M059J (cell line): ENCODE measurements at places on chromosomes 1 and 21. TPM values are rescaled to one million over a fixed set of nuclear protein-coding genes. Genes with fewer than 3 reads are reported as not detected.

DNA sequence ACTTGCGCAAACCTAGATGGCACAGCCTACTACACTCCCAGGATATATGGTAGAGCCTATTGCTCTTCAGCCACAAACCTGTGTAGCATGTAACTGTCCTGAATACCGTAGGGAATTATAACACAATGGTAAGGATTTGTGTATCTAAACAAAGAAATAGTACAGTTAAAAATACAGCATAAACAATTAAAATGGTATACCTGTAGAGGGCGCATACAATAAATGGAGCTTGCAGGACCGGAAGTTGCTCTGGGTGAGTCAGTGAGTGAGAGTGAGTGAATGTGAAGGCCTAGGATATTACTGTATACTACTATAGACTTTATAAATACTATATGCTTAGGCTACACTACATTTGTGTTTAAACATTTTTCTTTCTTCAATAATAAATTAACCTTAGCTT, 99.3 kb downstream of the PLD5 start:
- DNase-seq: peak; percentile 51

ANGPTL1 gene
- total RNA-seq: 1.2 TPM in 1 of 2 replicates, not detected in the other

SH2D1B gene
- 0.05 and 0.71 TPM in 2 replicates for total RNA-seq

IGSF3 gene
- 12.0 and 24.9 TPM in 2 replicates for total RNA-seq

GRCh38 chr21:34097442-34097841, 24.1 kb downstream of the MRPS6 start:
- DNase-seq: no peak

NUDT17 gene
- 3.1 and 3.2 TPM in 2 replicates for total RNA-seq

TMEM183A gene
- 84.6 and 99.6 TPM in 2 replicates for total RNA-seq

PPP1R12B gene
- total RNA-seq: 4.1 and 9.3 TPM in 2 replicates

DNA sequence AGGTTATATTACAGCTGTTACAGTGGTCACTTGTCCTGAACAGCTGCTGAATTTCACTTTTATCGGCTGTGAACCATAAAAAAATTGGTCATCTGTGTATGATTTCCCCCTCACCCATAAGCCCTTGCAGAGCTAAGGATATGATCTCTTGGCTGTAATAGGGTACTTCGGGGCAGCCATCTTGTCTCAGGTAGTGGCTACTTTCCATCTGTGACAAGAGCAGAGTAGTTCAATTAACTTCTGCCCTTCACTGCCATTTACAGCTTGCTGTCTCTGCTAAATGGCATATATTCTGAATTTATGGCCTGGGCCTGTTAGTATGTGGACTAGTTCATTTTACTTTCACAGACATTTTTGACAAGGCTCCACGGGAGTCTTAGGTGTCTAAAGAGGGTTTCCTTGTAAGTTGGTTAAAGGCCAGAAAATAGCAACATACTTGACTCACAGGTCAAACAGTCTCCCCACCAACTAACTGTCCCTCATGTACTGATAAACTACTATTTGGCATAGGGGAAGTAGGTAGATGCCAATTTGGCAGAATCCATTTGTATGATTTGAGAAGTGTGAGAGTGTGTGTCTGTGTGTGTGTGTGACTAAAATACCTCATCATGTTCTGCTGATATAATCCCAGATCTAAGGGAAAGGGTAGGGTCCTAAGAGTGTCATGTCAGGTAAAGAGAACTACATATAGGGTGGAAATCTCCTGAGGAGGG, 151.6 kb downstream of the KCTD3 start:
- DNase-seq: no peak

KRTAP19-1 gene
- total RNA-seq: not detected in 2 replicates

LCE1F gene
- not detected in 2 replicates for total RNA-seq

MTARC2 gene
- 1.1 TPM in 1 of 2 replicates, not detected in the other for total RNA-seq

GABRD gene
- total RNA-seq: not detected in 2 replicates

EPHX1 gene
- 55.3 and 55.8 TPM in 2 replicates for total RNA-seq

SPATA46 gene
- not detected in 2 replicates for total RNA-seq

DNA sequence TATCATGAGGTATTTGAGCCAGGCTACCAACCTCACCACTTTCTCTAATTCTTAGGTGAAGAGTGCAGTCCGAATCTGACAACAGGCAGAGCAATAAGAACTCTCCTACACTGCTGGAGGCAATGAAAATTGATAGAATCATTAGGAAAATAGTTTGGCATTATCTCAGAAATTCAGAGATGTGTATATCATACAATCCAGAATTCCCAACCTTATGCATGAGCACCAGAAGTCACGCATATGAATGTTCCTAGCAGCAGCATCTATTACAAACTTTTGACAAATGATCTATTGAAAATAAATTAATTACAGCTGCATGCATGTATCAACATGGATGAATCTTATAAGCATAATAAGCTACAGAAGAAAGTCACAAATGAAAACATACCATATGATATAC, 176.9 kb upstream of the CAMK1G start:
- no peak for DNase-seq

GRCh38 chr1:41954533-41954944, 35.8 kb upstream of the HIVEP3 start:
- DNase-seq: peak; percentile 90

LCE1A gene
- total RNA-seq: not detected in 2 replicates

REN gene
- total RNA-seq: 0.25 and 2.2 TPM in 2 replicates

- no peak for DNase-seq
These were observed 8.9 kb downstream of the ZMPSTE24 start for GRCh38 chr1:40266786-40267535.

S100A9 gene
- 0.22 TPM in 1 of 2 replicates, not detected in the other for total RNA-seq

GJB3 gene
- 0.57 and 1.9 TPM in 2 replicates for total RNA-seq

FAM163A gene
- total RNA-seq: 0.05 TPM in 1 of 2 replicates, not detected in the other

LYPLA2 gene
- 52.5 and 71.7 TPM in 2 replicates for total RNA-seq

HMGCS2 gene
- not detected in 2 replicates for total RNA-seq

BCAR3 gene
- 52.4 and 72.2 TPM in 2 replicates for total RNA-seq

- no peak for DNase-seq
These were observed 67.5 kb downstream of the NIBAN1 start for GRCh38 chr1:184906761-184907160.

- no peak for DNase-seq
These were observed 116.7 kb downstream of the CDC7 start for GRCh38 chr1:91617285-91617765.

NR1I3 gene
- total RNA-seq: not detected in 2 replicates

- no peak for DNase-seq
These were observed 1.1 kb upstream of the CFAP141 start for GRCh38 chr1:154207262-154207661.

DNA sequence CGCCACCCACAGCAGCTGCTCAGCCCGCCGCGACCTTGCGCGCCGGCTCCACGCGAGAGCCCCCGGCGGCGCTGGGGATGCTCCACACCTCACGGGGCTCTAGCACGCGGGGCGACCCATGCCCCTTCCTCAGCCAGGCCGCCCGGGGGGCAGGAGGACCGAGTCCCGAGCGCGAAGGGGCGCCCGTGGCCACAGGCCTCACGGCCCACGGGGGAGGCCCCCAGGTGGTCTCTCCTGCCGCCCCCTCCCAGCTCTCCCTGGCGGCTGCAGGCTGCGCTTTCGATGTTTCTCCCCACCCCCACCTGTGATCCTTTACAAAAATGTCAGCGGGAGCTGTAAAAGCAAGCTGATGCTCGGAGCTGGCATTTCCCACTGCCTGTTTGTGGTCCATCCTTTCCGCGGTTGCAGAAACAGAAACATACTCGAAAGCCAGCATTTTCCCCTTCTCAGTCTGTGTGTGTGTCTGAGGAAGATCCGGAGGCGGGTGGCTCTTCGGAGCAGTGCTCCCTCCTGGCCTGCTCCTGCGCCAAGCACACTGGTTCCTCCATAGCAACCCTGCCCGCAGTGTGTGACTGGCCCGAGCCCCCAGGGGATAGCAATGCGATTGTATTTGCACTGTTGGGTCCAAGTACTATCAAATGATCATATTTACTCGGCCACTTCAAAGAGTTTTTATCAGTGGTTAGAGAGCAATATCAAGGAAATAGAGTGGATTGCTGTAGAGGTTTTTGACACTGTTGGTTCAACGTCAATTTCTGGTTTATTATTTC, 2.1 kb downstream of the KIF26B start:
- DNase-seq: peak; percentile 28

DNA sequence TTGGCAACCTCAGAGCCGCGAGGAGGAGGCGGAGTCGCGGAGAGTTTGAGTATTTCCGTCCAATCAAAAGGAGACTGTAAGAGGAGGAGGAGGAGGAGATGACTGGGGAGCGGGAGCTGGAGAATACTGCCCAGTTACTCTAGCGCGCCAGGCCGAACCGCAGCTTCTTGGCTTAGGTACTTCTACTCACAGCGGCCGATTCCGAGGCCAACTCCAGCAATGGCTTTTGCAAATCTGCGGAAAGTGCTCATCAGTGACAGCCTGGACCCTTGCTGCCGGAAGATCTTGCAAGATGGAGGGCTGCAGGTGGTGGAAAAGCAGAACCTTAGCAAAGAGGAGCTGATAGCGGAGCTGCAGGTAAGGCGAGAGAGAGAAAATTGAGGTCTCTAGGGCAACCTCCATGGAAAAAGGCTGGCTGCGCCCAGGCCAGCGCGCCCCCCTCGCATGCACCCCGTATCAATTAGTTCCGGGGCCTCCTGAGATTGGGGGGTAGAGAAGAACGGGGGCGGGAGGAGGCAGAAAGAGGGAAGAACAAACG, at the start of gene PHGDH:
TSS of gene PHGDH (plus strand) at position 131 of the 538 bp plus-strand sequence. CDS start at position 220, 89 bp downstream.
- peak; percentile 83 for DNase-seq

DNA sequence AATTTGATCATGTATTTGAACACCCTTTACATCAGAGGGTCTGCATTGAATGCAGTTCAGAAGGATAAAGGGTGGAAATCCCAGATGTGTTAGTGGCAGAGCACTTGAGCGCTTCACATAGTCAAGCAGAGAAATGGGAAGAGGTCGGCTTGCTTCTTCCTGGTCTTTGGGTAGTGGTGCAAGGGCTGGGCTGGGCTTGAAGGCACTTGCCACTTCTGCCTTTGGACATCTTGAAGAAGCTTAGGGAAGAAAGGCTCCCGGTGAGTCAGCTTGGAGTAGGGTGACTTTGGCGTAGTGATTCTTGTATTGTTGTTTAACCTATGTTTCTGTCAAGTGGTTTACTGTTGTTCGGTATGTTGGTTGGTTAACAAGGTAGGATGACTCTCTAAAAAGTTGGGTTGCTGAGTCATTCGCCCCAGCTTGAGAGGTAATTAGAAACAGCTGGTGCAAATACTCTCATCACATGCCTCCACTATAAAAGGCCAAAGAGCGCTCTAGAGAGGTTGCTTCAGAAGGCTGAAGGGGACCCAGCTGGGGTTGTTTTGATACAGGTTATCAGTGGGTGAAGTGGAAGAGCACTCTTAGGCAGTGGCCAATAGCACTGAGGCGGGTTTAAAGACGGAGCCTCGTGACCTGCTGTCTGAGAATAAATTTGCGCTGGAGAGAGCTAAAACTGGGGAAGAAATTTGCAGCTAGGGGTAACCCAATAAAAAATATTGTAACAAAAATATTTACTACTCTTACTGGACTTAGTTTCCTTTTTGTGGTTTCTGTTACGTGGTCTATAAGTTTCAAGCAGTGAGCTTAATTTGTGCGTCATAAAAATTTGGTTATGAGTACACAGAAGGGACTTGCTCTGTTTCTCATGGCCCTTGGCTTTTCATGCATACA, 1.4 kb downstream of the BACH1 start:
- DNase-seq: peak; percentile 99

GJC2 gene
- total RNA-seq: 0.12 and 0.17 TPM in 2 replicates

GRCh38 chr1:7656557-7657215, 114.4 kb upstream of the VAMP3 start:
- no peak for DNase-seq

DNA sequence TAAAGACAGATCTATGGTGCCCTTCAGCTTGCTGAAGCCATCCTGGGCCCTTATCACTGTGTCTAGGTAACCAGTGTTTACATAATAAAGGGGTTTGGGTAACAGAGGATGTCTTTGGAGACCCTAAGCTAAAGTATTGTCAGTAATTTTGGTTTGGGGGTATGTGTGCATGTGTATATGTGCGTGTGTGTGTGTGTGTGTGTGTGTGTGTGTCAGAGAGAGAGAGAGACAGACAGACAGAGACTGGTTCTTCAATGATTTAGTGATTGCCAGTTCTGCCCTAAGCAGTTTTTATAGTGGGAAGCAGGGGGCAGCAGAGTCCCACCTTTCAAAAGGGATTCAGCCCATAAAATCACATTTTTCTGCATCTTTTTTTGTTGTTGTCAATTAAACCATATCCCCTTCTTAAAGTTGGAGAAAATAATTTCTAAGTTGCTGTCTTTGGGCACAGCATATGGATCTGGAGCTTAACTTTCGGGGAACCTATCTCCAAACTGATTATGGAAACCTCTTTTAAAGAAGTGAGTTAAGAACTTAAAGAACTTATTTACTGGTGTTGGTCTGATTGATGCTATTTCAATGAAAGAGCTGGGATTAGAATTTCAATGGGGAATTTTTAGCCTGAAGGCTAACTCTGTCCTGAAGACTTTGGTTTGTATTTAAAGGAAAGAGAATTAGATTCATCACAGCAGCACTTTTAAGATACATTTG, 51.1 kb downstream of the ZNF326 start:
- peak; percentile 26 for DNase-seq

IGFN1 gene
- not detected in 2 replicates for total RNA-seq

- no peak for DNase-seq
These were observed 25.2 kb upstream of the SUCO start for GRCh38 chr1:172507741-172508140.

OR2L8 gene
- total RNA-seq: not detected in 2 replicates

DNA sequence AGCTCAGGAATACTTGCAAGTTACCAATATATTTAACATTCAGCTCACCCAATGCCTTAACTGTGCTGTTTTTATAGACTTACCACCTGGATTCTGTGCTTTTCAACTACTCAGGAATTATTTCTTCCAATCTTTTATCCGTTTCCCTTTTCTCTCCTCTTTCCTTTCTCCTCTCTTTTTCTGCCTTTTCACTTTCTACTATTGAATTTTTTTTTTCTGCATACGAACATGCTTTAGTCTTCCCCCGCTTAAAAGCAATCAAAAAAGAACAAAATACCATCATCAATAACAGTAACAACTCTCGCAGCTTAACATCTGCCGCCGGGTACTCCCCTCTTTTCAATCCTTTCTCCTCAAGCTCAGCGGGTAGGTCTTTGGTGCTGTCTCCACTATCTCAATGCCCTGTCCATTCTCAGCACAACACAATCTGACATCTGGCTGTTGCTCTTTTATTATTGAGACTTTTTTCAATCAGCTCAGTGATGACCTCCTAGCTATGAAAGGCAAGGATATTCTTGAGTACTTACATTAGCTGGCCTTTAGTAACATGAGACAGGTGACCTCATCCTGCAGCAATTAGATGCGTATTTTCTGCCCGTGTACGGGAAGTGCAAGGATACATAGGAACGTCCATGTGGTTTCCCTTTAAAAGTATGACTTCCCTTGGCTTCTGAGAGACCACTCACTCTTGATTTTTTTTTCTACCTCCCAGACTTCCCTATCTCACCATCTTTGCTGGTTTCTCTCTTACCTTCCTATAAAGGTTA, 40.2 kb upstream of the SIPA1L2 start:
- DNase-seq: peak; percentile 84

SMCP gene
- not detected in 2 replicates for total RNA-seq

GUK1 gene
- total RNA-seq: 227 and 347 TPM in 2 replicates

HEATR1 gene
- 15.1 and 21.8 TPM in 2 replicates for total RNA-seq

LINGO4 gene
- not detected in 2 replicates for total RNA-seq

STX12 gene
- 54.4 and 59.1 TPM in 2 replicates for total RNA-seq

S100A2 gene
- 14.4 and 19.6 TPM in 2 replicates for total RNA-seq

GRCh38 chr1:42167611-42168390, 3.3 kb upstream of the GUCA2A start:
- no peak for DNase-seq

GUCA2B gene
- not detected in 2 replicates for total RNA-seq

GRCh38 chr1:171310661-171311087, 3.3 kb upstream of the FMO4 start:
- DNase-seq: peak; percentile 21

GJA8 gene
- not detected in 2 replicates for total RNA-seq

CELA2A gene
- not detected in 2 replicates for total RNA-seq
